ENCODE measurements at places on chromosomes 4 and X. TPM values are rescaled to one million over a fixed set of nuclear protein-coding genes. Genes with fewer than 3 reads are reported as not detected.

Gene RHOXF2
- not detected for total RNA-seq

Gene GAGE2A
- total RNA-seq = not detected

Gene ESX1
- not detected for total RNA-seq

Gene DSPP
- total RNA-seq = not detected

Gene RASGEF1B
- 0.33 TPM for total RNA-seq
